ENCODE measurements at places on chromosomes 1 and 21.

DNA sequence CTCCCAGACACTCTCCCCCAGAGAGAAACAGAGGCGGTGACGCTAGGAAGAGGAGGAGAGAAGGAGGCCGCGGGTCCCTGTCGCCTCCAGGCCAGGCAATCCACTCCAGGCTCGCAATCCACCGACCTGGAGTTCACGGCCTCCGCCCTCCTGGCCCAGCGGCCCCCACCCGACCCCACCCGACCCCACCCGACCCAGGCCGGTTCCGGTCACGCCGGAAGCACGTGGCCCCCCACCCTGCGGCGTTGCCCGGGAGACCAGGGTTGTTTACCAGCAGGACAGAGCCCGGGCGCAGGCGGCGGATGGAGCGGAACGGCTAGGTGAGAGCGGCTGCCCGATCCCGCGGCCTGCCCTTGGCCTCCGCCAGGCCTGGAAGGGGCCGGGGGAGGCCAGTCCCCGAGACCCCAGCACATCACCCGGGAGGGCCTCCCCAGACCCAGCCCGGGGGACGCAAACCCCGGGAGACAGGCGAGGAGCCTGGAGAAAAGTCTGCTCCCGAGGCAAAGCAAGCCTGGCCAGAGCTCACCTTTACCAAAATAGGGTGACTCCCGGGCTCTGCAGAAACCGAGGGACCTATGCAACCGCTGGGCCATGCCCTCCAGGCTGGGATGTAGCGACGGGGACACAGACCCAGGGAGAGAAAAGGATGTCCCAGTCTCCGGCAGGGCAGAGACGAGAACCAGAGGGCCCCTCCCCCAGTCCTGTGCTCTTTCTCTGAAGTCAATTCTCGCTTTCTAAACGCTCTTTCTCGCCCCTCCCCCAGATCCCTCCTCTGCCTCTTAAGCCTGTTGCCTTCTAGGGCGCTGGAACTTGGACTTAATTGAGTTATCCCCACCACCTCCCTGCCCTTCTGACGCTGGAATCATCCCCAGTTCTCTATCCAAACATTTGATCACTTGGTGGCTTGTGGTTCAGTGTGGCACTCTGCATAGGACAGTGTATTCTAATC lies at the start of the genes PLA2G2C and UBXN10:
Gene PLA2G2C, minus strand, starts transcription at position 685 of the 949 bp plus-strand sequence. CDS start 9,155 bp downstream, outside the sequence.
Gene UBXN10, plus strand, starts transcription at position 263 of the 949 bp plus-strand sequence. CDS start 4,466 bp downstream, outside the sequence.
- no peak for DNase-seq

DNA sequence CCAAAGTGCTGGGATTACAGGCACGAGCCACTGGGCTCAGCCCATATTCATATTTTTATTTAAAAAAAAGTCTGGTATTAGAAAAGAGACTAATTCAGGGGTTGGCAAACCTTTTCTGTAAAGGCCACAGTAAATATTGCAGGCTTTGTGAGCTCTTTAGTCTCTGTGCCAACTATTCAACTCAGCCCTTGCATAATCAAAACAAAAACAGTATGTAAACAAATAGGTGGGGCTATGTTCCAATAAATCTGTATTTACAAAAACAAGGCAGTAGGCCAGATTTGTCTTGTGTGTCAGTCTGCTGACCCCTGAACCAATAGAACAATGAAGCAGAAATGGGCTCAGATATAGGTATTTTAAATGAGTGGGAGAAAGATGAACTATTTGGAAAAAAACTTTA lies 49.3 kb downstream of the CDC42BPA start:
- no peak for DNase-seq

DNA sequence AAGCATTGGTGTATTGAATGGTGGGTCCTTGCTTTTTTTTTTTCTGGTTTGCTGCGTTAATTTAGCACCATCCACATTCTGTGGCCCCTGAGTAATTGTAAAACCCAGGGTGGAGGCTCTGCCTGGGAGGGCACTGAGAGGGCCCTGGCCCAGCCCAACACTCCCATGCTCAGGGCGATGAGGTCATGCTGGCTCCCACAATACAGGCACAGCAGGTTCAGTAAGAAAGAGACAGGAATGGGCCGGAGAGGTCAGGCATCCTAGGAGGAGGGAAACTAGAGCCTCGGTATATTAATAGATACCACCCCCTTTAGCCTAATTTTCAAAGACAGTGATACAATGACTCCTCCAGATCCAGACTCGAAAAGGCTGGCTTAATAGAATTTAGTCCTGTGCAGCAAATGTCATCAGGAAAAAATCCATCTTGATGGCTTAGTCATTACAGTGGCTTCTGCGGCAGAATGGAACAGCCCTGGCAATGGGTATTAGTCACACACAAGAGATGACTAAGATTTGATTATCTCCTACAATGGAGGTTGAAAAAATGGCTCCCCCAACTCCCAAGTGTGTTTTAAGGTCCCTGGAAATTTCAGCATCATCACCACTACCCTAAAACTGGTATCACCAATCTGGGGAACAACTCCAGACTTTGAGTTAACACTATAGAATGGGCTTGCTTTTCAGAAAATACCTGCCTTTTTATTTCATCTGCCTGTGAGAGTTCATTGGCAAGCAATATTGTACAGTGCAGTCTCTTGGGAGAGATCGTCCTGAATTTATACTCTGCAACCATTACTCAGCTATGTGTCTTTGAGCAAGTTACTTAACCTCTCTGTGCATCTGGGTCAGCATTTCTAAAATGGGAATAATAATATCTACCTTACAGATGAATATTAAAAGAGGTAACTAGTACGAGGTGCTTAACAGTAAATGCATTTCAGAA lies 43.9 kb upstream of the LYST start:
- peak; percentile 91 for DNase-seq

GRCh38 chr1:25028907-25029599 lies 99.0 kb upstream of the RUNX3 start:
- no peak for DNase-seq

- peak; percentile 82 for DNase-seq
Observed at GRCh38 chr1:116377541-116378529, 4.8 kb downstream of the ATP1A1 start.

- DNase-seq: no peak
Observed at GRCh38 chr1:178119628-178120027, 25.7 kb downstream of the RASAL2 start.

GRCh38 chr1:8903908-8904650 lies 25.6 kb upstream of the ENO1 start:
- peak; percentile 94 for DNase-seq

DNA sequence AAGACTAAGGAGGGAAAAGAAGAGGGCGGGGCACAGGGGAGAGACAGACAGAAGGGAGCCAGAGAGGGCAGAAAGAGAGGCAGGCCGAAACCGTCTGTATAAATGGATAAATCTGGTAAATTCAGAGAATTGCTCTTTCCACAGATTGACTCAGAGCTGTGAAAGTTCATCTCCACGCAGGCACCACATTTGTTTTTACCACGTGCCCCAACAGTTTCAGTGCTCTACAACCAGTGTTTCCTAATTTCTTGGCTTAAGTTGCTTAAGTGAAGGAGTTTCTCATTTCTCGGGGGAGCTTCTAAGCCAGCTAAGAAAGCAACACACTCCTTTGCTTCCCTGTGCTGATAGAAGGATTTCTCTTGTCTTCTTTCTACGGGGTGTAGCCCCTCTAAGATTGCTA lies 87.1 kb downstream of the ENAH start:
- no peak for DNase-seq

Measured in non-pigmented ciliary epithelial cell (primary cell).